ENCODE measurements at places on chromosomes 2 and 18.

- no peak for DNase-seq
Measured at GRCh38 chr18:9068346-9068745, 34.2 kb upstream of the NDUFV2 start.

- DNase-seq = no peak
Measured at GRCh38 chr18:70848329-70848728, 559.5 kb downstream of the SOCS6 start.

DNA sequence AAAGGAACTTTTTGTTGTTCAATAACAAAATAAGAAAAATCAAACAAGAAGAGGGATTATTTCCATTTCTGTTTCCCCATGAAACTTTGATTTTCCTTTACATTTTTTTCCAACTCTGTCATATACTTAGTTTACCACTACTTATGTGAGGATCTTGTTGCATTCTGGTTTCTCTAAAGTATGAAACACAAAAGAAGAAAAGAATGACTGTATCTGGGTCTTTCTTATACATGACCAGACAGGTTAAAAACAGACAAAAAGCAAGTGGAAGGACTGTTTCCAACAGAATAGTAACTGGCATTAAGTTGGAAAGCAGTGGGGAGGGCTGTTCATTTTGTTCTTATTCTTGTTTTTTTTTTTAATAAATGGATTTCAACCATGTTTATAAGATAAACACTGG is 1207.8 kb upstream of the FAM98A start:
- DNase-seq = no peak

DNA sequence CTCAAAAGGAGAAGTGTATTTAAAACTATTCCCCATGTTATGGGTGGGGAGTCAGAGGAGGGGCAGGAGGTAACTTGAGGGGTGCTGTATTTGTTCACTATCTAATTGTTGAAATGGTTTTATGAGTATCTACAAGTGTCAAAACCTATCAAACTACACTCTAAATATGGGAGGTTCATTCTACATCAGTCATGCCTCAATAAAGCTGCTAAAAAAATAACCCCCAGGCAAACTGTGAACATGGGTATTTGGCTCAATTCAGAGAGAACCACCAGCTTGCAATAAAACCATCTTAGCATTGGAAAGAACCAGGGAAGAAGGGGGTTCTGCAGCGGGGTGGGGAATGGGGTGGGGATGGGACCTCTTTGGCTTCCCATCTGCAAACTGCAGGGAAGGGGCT is 176.0 kb upstream of the SMAD2 start:
- no peak for DNase-seq

- no peak for DNase-seq
Measured at GRCh38 chr2:206968134-206969086, 29.1 kb downstream of the CPO start.

DNA sequence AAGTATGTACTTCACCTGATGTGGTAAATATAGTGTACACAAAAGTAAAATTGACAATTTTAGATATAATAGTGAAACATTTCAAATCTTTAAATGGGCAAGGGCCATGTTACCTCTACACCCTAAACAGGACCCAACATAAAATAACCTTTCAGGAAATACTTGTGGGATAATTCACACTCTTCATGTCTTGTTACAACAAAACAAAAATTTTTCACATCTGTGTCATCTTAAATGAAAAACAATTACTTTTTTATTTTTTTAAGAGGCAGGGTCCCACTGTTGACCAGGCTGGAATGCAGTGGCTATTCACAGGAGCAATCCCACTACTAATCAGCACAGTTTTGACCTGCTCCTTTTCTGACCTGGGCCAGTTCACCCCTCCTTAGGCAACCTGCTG is 42.1 kb downstream of the SRBD1 start:
- no peak for DNase-seq

GRCh38 chr2:68104111-68104835 is 41.5 kb upstream of the C1D start:
- no peak for DNase-seq

DNA sequence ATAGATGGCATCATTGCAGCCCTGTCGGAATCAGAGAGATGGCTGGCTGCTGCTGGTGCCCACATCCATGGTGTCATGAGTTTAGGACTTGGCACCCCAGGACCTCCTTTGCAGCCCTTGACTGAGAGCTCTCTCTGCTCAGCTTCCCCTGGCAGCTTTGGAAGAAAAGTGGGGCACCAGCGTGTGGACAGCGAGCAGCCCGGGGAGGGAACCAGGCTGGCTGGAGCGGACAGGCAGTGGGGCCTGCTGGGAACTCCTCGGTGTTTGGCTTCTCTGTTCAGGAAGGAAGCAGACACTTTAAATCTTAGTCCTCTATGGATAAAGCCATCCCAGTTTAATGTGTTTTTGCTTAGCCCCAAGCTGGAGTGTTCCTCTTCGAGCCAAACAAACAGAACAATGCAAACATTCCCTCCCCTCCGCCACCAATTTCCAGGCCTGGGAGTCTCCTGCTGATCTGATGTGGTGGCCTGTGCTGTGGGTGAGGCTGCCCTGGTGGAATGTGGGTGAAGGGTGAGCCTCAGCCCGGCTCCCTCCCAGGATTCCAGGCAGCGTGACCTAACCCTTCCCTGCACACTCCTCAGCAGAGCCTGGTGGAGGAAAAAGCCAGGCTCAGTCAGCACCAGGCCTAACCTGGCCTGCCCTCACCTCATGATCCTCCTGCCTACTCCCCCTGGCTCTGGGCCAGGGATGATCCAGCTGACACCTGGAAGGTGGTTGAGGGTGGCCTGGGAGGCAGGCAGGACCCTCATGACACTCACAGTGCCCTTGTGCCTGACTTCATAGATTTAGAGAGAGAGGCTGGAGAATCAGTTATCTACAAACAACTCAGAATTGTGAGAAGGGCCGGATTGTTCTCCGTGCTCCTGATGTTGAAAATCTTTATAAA is 21.6 kb upstream of the ITGB6 start:
- no peak for DNase-seq

DNA sequence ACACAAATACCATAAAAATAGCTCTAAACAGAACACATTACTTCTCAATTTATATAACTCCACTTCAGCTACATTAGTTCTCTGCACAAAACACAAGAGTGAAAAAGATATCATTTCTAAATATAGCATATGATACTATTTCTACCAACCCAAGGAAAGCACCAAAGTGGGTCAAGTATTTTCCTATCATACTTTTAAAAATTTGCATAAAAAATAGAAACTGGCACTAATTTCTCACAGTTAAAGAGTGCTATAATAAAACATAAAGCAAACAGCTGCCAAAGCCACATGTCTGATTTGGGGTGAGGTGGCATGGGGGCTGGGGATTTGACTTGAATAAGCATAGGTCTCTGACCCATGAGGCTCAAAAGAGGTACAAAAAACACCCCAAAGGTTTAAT is 61.5 kb downstream of the BARD1 start:
- DNase-seq = no peak

- DNase-seq = no peak
Measured at GRCh38 chr2:239876948-239877289, 148.2 kb downstream of the NDUFA10 start.

- DNase-seq = no peak
Measured at GRCh38 chr2:178800510-178800909, 6.7 kb downstream of the TTN start.

GRCh38 chr2:127762441-127762840 is 48.5 kb downstream of the WDR33 start:
- DNase-seq = no peak

DNA sequence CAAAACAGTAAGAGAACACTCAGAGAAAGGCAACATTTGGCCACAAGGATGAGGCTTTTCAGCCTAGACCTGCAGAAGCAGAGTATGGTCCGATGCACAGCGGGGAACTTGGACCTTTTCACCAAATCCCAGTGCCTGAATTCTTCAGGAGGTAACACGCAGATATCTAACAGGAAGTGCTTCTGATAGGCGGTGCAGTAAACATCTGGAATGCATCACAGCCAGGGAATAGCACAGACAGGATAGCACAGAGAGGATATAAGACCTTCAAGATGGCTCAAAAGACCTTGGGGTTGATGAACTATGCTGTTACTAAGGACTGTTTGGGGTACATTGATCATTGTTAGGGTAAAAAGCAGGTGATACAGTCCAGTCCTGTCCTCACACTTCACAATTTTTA is 1.7 kb downstream of the TMEM127 start:
- no peak for DNase-seq

DNA sequence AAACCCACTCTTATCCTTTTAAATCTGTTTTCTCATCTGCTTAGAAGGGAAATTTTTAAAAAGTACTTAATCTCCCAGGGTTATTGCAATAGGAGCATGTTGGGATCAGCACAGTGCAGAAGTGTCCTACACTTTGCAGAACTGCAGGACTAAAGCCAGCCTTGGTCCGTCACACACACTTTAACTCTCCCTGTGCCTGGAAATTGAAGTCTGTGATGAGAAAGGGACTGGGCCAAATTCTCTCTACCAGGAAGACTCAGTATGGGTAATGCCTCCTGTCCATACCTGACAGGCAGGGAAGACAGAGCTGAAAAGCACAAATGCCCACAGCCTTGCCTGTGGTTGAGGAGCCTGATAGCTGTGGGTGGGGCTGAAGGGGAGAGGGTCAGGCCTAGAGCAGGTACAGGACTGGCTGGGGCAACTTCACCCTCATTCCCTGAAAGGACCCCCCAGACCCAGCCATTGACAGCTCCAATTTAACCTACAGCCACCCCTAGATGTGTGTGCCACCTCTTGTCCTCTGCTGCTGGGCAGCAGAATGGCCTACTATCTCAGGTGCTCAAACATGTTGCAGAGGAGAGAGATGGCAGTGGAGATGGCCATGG is 377.2 kb upstream of the KLHL29 start:
- DNase-seq = no peak

DNA sequence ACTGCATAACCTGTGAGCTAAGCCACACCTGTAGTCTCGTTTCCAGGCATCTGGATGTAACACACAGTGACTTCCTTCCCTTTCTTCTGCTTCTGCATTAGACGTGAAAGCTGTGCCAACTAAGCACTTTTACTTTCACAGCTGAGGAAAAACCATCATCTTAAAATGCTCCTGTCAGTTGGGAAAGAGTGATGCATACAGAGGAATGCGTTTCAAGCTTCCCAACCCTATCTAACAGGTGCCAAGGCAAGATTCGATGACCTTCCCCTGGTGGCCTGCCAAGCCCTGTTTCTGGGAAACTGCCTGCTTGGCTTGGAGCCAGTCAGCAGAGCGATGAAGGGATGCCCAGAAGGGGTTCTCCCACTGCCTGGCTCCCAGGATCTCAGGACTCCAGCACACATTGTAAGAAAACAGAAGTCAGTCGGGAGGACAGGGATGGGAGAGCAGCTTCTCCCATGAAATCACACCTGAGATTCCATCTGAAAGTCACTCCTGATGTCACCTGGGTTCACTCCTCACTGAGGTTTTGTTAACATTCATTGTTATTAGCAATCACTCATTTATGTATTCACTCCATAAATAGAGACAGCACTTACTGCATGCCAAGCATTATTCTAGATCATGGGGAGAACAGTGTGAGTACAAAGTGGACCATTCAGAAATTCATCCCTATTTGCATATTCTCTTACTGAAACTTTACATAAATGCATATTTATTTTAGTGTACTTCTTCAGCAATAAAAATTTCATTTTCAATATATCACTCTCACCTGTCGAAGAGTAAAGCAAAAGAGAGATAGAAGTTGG is 64.1 kb downstream of the DTNA start:
- DNase-seq = peak; percentile 17

DNA sequence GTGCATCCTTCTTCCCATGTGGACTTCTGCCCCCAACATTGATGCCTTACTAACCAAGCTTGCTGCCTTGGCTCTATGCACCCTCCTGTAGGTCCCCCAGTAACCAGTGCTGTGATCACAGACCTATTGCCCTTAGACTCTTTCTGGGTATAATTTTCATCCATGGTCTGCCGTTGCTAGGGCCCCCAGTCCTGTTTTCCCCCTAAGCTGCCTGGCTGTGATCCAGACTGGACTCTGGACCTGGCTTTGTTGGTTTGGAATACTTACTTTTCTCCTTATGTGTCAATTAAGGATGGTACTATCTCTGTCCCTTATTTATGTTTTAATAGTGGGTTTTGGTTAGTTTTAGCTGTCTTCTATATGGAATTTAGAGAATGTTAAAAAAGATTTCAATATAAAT is 26.0 kb downstream of the ATP9B start:
- DNase-seq = no peak

DNA sequence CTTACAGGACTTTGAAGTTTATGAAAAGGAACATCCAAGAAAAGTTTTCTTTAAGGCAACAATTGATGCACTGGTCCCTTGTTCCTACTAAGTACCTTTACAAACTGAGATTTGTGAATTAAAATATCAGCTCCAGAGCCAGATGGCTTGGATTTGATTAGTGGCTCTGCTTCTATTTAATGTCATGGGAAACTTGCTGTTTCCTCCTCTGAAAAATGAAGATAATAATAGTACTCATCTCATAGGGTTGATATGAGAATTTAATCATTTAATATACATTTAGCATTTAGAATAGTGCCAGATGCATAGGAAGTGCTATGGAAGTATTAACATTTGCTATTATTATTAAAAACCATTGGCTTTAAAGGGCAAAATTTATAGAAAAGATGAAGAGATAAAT is 2.6 kb upstream of the GAREM1 start:
- DNase-seq = no peak

GRCh38 chr18:48545757-48546321 is 7.0 kb downstream of the CTIF start:
- DNase-seq = peak; percentile 61

GRCh38 chr18:49177812-49178211 is 227.0 kb upstream of the SMAD7 start:
- DNase-seq = no peak

DNA sequence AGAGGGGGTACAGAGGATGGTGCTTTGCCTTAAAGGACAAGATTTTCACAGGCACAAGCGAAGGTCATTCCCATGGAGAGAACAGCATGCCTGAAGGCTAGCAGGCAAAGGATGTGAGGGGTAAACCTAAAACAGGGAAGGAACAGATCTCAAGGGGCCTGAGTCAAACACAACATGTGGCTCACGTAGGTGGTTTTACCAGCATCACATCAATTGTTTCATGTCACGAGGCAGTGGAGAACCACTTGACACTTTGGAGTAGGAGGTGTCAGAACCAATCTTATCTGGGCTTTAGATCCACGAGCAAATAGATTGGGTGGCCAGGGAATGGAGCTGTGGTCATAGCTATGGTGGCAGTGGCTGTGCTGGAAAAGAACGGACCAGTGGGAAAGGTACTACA is 8.4 kb downstream of the COX5B start:
- no peak for DNase-seq

DNA sequence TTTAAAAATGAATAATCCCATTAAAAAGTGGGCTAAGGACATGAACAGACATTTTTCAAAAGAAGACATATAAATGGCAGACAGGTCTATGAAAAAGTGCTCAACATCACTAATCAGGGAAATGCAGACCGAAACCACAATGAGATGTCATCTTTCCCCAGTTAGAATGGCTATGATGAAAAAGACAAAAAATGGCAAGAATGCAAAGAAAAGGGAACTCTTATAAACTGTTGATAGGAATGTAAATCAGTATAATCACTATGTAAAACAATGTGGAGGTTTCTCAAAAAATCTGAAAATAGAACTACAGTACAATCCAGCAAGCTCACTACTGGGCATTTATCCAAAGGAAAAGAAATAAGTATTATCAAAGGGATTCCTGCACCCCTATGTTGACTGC is 169.2 kb downstream of the METTL4 start:
- DNase-seq = peak; percentile 83

All from GM04503 (cell line).